ENCODE measurements at places on chromosomes 5 and 9.

DNA sequence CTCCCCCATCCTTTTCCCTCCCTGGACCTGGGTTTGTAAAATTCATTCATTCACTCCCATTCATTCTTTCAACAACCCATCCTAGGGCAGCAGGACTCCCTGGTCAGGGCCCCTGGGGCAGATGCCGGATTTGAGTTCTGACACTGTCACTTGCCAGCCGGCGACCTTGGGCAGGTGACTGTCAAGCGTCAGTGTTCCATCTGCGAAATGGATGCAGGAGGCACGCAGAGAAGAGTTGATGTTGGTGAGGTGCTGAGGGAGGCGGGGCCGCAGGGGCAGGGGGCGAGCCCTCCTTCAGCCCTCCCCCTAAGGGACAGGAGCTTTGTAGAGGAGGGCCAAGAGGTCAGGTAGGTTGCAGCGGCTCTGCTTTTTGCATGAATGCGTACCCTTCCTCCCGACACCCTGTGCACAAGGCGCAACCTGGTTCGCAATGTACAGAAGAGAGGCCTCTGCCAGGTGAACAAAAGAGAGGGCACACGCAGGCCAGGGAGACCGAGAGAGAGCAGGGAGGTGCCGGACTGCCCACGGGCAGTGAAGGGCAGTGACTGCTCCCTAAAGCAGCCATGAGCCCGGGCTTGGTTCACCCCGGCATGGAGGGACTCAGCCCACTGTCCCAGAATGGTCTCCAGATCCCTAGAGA, 128.1 kb downstream of the BARX1 start:
- DNase-seq = no peak

DNA sequence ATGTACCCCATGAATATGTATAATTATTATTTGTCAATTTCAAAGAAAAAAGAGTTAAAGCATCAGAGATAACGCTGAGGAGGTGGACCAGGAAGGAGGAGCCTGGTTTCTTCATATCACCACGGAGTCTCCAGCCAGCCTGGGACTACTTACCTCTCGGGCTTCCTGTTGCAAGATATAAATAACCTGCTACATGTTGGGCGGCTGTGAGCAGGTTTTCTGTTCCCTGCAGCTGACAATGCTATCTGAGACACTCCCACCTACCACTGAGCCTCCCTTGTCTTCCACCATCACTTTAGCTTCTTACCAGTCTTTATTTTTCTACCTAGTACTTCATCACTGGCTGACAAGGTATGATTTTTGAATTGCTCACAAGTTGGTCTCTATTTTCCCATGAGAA, 102.7 kb upstream of the CPEB4 start:
- DNase-seq = no peak

DNA sequence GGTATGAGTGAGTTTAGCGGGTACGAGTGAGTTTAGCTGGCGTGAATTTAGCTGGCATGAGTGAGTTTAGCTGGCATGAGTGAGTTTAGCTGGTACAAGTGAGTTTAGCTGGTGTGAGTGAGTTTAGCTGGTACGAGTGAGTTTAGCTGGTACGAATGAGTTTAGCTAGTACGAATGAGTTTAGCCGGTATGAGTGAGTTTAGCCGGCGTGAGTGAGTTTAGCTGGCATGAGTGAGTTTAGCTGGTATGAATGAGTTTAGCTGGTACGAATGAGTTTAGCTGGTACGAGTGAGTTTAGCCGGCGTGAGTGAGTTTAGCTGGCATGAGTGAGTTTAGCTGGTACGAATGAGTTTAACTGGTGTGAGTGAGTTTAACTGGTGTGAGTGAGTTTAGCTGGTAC, 41.0 kb downstream of the PNPLA7 start:
- no peak for DNase-seq

DNA sequence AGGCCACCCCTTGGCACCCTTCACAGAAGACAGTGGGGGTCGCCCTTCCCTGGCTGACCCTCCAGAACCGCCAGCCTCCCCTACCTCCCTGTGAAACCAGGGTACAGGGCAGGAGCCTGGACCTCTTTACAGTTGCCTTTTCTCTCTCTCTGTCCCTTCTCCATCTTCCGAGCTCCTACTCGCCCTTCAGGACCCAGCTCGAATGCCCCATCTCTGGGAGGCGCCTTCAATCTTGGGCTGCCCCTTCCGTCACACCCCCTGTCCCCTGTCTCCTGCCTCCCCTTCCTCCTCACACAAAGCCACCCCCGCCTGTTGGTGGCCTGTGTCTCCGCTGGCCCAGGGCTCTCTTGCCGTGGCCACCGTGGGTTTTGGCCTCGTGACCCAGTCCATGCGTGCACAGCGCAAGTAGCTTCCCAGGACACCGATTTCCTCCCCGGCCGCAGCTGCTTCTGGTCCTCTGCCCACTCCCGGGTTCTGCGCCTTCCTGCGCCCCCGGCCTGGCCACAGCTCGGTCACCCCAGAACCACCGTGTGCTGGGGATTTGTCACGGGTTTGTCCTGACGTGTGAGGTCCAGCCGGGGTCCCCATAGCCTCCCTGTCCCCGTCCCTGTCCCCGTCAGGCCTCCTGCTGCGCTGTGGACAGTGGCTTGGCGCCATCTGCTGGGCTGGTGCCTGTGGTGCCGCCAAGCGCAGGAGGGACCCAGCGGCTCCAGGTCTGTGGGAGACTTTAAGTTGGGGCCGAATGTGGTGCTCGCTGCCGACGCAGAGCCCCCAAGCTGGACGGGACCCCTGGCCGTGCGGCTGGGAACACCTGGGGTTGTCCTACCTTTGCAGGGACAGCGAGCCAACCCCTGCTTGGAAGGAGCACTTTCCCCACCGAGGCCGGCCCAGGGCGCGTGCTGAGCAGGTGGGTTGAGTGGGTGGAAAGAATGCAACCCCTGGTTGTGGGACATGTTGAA, 4.0 kb upstream of the TMEM250 start:
- peak; percentile 53 for DNase-seq

GRCh38 chr9:35836595-35836994, 7.6 kb downstream of the TMEM8B start:
- no peak for DNase-seq

DNA sequence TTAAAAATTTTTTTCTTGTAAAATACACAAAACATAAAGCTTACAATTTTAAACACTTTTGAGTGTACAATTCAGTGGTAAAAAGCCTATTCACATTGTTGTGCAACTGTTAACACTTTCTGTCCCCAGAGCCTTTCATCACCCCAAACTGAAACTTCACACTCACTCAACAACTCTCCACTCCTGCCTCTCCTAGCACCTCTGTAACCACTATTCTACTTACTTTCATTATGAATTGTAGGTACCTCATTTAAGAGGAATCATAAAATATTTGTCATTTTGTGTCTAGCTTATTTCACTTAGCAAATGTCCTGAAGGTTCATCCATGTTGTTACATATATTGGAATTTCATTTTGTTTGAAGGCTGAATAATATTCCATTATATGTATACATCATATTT, 4.3 kb upstream of the ZNF510 start:
- no peak for DNase-seq

GRCh38 chr5:82784521-82784920, 292.7 kb downstream of the TMEM167A start:
- no peak for DNase-seq

DNA sequence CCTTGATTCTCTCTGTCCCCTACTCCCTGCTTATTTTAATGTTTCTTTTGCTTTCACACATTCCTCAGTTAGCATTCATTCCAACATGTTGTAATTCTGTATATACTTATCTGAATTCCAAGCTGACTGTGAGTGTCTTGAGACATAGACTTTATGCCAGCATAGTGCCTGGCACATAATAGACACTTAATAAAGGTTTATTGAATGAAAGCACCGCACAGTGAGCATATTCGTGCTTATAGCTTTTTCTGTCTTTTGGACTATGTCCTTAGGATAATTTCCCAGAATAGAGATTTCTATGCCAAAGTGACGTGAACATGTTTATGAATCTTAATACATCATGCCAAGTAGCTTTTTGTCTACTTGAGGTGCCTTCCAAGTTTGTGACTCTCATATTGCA, 174.6 kb downstream of the CD180 start:
- DNase-seq = no peak

- no peak for DNase-seq
Measured at GRCh38 chr5:94983861-94984535, 300.9 kb downstream of the MCTP1 start.

DNA sequence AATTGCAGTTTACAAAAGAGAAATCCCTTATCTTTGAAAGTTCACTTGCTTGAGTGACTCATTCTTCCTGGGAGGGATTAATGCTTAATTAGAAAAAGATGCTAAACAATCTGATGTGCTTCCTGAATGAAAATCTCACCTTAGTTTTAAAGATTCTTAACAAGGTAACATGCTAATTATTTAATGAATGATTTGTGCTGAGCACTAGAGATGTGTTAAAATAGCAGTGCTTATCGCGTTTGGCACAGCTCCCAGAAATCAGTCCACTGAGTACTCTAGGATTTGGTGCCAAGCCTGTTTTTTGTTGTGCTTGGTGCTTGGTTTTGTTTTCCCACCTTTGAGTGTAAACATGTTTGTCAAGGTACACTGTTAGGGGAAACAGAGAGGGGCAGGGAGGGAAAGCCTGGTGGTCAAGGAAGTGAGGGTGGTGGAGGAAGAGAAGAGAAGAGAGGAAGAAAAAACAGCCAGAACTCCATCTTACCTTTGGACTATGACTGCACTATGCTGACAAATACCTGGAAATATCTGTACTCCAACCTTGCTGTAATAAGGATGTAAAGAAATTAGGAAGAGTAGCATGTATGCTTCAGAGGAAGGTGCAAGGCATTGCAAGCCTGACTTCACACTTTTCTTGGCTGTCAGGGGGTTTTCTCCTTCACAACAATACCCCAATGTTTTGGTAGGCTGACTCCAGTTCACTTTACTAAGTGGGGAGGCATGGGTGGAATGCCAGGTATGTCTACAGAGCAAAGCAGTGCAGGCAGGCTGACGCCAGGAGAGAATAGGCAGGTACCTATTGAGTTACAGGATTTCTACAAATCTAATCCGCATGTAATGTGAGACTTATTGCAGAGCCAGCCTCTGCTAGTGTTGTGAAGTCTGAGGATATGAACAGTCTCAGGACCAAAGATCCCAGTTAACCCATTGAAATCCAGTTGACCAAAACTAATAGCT, 157.2 kb upstream of the ISL1 start:
- DNase-seq = no peak

- no peak for DNase-seq
Measured at GRCh38 chr5:99378443-99378842, 449.6 kb upstream of the CHD1 start.

- no peak for DNase-seq
Measured at GRCh38 chr5:55039843-55040242, 15.8 kb downstream of the GZMK start.

DNA sequence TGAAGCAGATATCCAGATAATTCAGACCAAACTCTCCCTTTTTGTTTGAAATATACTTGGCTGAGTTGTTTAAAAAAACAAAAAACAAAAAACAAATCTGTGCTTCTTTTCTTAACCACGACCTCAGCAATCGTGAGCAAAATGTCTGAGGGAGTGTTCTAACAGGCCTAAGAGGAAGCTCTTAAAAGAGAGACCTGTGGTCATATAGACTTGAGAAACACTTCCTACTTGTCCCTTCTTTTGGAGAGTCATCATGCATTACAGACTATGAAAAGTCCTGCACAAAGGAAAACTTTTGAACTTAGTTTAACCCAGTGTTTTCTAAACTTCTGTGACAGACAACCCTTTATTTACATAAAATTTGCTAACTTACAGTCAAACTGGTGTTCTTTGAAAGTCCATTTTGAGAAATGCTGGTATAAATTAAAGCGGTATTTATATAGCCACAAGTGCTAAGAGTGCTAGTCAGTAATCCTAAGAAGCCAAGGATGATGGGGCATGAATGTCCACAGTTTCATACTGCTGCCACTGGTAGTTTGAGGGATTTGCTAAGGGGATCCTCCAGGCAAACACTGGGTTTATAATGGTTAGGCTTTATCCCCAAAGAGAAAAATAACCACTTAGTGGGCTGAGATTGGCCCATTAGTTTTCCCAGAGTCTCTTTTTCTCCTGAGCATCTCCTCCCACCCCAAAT, 199.8 kb downstream of the LRRC70 start:
- no peak for DNase-seq

- DNase-seq = no peak
Measured at GRCh38 chr9:120477534-120478001, 102.4 kb downstream of the CDK5RAP2 start.

GRCh38 chr9:71669284-71669995, 98.9 kb downstream of the CEMIP2 start:
- no peak for DNase-seq

GRCh38 chr5:40089269-40089668, 590.4 kb upstream of the PTGER4 start:
- DNase-seq = no peak

- DNase-seq = no peak
Measured at GRCh38 chr5:135213027-135213386, 179.0 kb upstream of the PITX1 start.

- DNase-seq = no peak
Measured at GRCh38 chr9:135154050-135154615, 66.7 kb downstream of the OLFM1 start.

GRCh38 chr5:90632791-90633190, 74.2 kb downstream of the ADGRV1 start:
- DNase-seq = no peak

DNA sequence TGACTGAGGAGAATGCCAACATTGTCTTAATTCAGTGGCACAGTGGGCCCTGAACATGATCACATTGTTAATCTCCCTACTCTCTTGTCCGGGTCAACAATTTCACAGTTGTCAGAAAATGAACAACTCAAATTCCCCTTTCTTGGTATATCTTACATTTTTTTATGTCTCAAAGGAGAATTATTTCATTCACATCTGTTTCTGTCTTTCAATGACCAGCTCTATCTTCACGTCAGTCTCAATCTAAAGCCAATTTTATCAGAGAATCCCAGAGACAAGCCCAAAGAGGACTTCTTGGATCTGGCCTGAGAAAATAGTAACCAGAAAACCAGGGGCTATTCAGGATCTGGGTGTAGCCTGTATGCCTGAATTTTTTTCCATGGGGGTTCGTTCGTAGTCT, 477.5 kb downstream of the PDE4D start:
- no peak for DNase-seq

DNA sequence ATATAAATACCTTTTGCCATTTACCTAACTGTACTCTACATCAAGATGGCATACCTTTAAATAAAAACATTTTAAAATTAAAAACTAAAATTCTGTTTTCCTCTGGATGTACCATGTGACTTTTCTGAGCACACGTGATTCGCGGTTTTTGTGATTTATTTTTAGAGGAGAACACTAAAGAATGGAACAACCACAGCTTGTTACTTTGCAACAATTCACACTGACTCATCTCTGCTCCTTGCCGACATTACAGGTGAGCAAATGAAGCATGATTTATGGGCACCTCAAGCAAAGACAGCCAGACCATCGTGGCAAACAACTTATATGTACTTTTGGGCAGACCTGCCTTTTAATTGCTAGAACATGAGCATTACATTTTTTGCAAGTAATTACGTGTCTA, 61.3 kb downstream of the GDA start:
- DNase-seq = no peak

DNA sequence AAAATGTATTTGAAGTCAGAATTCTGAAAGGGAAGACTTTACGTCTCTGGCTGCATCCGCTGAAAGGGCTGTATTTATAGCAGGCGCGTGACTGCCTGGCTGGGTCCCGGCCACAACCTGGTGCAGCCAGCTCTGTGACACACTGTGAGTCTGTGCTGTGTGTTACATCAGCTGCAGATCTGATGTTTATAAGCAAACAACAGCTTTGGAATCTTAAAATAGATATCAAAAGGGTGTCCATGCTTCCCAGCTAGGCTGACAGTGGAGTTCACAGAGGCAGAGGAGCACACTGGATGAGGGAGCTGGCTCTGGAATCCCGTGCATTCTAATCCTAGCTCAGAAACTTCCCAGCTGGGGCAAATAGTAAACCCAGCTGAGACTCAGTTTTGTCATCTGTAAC, 433.4 kb upstream of the BRINP1 start:
- DNase-seq = no peak
